ENCODE measurements at places on chromosomes 5 and 9.

- no peak for DNase-seq
These were observed 151.0 kb downstream of the FER start for GRCh38 chr5:108898707-108899106.

- no peak for DNase-seq
These were observed 16.2 kb downstream of the GADD45G start for GRCh38 chr9:89621031-89621430.

- DNase-seq: no peak
These were observed 306.7 kb downstream of the EBF1 start for GRCh38 chr5:158792976-158793375.

- no peak for DNase-seq
These were observed 32.7 kb upstream of the ISOC1 start for GRCh38 chr5:129061849-129062248.

- DNase-seq: no peak
These were observed at the start of gene SPINK5 for GRCh38 chr5:148063861-148064260. TSS of gene SPINK5 (plus strand) at chr5:148063980. CDS start at chr5:148064045, 65 bp downstream.

DNA sequence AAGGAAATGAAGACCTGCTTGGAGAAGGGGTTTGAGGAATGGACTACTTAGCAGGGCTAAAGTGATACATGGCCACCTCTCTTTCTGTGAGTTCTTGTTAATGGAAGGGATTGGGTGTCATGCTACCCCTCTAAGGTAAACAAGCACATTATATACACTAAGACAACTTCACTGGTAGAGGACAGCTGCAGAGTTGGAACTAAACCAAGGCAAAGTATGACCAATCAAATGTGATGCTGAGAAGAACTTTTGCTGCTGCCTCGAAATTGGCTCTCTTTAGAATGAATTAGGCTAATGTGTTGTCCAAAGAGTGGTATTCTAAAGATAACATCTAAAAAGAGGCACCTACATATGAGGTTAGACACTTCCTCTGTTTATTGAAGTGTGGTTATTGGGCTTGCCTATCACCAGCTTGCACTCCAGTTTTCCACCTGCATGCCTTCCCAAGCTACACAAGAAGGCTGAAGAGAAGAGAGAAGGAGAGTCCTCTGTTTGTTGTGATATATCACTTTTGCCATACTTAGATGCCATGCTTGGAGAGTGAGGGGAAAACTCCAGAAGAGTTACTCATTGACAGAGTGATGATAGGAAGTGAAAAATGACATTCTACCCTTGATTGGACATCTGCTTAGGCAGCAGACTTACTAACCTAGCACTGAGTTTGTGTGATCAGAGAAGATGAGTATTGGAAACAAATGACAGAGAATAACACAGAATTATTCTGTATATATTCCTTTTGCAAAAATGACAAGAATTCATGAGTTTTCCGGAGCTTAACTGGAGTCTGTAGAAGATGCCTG, 536.1 kb downstream of the ZNF608 start:
- DNase-seq: no peak

GRCh38 chr5:60703944-60704343, 4.0 kb upstream of the DEPDC1B start:
- no peak for DNase-seq

- no peak for DNase-seq
These were observed 15.8 kb downstream of the MCIDAS start for GRCh38 chr5:55211184-55211874.

Measured in GM12892 (cell line).